ENCODE measurements at places on chromosomes 16 and 17.

DNA sequence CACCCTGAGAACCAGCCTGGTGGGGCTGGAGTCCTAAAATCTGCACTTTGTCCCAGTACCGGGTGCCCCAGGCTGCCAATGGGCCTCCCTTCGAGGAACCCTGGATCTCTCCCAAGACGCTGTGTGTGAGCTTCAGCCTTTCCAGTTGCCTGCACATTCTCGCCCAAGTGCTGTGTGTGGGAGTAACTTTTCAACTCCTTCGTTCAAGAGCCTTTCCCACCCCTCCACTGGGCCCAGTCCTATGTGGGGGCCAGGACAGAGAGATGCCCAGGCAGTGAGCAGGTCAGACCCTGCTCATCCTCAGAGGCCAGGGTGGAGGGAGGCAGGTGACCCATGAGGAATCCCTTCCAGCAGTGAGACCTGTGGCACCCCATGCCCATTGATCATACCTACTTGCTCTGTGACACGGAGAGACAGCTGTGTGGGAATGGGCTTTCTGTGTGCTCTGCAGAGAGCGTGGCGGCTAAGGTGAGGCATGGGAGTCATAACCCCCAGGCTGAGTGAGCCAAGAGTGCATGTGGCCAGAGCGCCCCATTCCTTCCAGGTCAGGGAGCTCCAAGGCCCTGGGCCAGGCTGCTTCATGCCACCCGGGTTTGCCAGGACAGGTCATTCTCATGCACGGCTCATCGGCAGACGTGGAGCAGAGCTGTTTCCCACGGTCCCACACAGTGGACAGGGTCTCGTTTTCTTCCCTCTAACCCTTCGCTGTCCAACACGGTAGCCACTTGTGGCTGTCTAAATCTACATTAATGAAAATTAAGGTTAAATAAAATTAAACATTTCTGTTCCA lies 154.4 kb downstream of the CLEC16A start:
- DNase-seq, result no peak

- peak; percentile 46 for DNase-seq
Measured at GRCh38 chr17:39867084-39867879, 720 bp upstream of the ZPBP2 start.

DNA sequence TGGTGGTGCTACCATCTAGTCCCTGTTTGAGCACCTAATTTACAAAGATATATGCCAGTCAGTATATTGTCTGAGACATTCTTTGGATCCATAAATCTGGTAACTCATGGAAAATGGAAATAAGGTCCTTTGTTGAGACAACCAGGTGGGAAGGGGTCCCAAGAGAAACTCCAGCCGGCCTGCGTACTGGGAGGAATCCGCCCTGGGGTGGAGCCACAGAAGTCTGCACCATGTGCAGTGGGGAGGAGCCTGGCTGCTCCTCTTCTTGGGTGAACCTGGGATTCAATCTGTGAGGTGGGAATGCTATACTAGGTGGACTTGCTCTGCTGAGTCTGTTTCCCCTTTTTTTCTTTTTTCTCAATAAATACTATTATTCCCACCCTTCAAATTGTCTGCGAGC lies 339.2 kb upstream of the TNRC6C start:
- DNase-seq, result no peak

GRCh38 chr17:40937384-40937819 lies at the start of gene KRT23:
KRT23 (minus strand) TSS chr17:40937646; CDS start chr17:40936603, 1,043 bp downstream.
- no peak for DNase-seq

GRCh38 chr16:83831456-83831987 lies 23.7 kb downstream of the HSBP1 start:
- no peak for DNase-seq

DNA sequence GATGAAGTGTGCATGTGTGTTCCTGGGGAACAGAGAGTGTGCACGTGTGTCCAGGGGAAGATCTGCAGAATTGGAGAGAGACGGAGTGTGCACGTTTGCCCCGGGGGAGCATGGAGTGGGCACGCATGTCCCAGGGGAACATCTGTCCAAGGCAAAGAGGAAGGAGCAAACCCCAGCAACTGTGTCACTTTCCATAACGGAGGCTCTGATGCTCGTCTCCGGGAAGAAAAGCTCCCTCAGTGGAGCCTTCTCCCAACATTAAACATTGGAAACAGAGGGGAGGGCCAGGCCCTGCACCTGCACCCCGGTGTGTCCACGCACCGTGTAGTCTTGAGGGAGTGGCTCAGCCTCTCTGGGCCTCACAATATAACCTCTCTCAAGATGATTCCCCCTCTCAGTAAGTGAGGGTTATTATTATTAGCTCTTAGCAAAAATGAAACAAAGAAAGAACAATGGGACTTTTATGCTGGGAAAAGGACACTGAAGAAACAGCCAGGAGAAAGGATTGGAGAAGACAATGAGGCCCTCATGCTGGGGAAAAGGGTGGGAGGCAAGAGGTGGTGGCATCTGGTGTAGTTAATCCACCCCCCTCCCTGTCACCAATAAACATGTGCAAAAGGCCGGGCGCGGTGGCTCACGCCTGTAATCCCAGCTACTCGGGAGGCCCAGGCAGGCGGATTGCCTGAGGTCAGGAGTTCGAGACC lies 7.6 kb downstream of the RAB40B start:
- no peak for DNase-seq

DNA sequence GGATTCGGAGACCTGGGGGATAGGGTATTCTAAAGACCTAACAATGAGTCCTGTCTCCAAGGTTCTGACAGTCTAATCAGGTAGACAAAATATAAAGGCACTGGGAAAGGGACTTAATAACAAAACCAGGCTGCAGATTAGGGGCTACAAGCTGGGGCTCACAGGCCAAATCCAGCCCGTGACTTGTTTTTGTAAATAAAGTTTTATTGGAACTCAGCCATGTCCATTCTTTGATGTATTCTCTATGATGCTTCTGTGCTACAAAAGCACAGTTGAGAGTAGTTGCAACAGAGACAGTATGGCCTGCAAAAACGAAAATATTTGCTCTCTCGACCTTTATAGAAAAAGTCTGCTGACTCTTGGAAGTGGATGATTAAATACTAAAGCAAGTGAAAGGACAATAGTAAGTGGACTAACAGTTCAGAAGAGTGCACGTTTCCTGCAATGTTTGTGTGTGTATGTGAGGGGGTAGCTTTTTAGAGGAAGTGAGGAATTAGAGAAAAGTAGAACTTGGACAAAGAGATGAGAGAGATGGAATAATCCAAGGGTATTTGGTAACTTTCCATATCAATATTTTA lies 115.4 kb upstream of the ZFHX3 start:
- DNase-seq, result no peak

- DNase-seq, result no peak
Measured at GRCh38 chr17:31405890-31406371, 14.5 kb downstream of the RAB11FIP4 start.

GRCh38 chr16:80203821-80204220 lies 337.0 kb upstream of the DYNLRB2 start:
- DNase-seq, result no peak

DNA sequence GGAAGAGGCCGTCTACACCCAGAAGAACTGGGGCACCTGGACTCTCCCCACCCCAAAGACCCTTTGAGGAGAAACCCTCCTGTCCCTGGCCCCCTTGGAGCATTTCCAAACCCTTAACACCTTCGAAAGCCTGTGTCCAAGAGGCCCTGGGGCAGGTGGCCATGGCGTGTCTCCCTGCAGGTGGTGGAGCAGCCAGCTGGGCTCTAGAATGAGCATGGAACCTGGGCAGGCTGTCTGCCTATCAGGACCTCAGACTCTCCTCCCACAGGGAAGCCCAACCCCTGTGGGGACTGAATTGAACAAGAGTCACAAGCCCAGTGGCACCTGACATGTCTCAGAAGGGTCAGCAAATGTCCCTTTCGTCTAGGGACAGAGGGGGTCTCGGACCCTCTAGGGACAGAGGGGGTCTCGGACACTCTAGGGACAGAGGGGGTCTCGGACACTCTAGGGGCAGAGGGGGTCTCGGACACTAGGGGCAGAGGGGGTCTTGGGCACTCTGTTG lies 8.4 kb downstream of the CBX4 start:
- DNase-seq, result no peak

- DNase-seq, result no peak
Measured at GRCh38 chr17:59832883-59833379, 59.8 kb downstream of the TUBD1 start.

- DNase-seq, result no peak
Measured at GRCh38 chr16:81473558-81473957, 28.9 kb downstream of the CMIP start.

GRCh38 chr17:39239640-39240314 lies 14.0 kb upstream of the STAC2 start:
- peak; percentile 42 for DNase-seq

- DNase-seq, result no peak
Measured at GRCh38 chr17:58436805-58437239, 19.5 kb upstream of the RNF43 start.

- no peak for DNase-seq
Measured at GRCh38 chr17:14619821-14620220, 318.9 kb downstream of the HS3ST3B1 start.

DNA sequence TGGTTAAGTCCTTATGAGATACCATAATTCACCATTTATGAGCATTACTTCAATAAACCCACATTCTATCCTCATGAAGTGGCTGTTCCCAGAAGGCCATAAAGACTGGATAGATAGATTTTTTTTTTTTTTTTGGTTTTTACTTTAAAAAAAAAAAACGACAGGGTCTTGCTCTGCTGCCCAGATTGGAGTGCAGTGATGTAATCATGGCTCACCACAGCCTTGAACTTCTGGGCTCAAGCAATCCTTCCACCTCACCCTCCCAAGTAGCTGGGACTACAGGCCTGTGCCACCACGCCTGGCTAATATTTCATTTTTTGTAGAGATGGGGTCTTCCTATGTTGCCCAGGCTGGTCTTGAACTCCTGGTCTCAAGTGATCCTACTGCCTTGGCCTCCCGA lies 102.3 kb downstream of the XYLT1 start:
- DNase-seq, result no peak

GRCh38 chr17:78313735-78314648 lies 45.9 kb downstream of the SOCS3 start:
- peak; percentile 58 for DNase-seq

- DNase-seq, result no peak
Measured at GRCh38 chr17:38912221-38912813, 13.1 kb upstream of the LASP1NB start.

- DNase-seq, result no peak
Measured at GRCh38 chr16:83363521-83363920, 444.3 kb upstream of the HSBP1 start.

DNA sequence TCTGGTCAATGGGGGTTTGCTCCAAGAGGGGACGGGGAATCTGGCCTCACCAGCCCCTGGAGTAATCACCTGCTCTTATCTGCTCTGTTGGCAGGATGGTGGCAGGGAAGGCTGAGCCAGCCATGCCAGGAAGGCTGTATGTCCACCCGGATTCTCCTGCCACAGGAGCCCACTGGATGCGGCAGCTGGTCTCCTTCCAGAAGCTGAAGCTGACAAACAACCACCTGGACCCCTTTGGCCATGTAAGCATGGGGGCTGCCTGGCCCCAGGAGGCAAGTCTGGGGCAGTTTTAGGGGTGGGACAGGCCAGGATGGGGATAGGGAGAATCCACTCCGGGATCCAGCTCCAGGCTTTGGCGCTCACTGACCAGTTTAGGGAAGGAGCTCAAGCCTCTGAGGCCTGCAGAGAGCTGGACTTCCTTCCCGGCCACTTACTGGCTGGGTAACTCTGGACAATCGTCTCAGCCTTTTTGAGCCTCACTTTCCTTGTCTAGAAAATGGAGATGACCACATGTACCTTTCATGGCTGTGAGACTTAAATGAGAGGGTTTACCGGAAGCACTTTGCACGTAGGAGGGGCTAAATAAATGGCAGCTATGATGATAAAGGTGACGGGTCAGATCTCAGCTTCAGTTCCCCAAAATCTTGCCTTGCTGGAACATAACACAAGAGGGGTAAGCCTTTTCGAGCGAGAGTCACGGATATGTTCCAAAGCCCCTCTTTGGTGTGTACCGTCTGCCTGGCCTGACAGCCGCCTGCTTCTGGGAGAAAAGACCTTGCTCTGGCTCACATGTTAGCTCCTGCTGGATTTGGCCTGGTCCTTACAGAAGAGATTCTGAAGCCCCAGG lies 15.4 kb downstream of the TBX4 start:
- no peak for DNase-seq

DNA sequence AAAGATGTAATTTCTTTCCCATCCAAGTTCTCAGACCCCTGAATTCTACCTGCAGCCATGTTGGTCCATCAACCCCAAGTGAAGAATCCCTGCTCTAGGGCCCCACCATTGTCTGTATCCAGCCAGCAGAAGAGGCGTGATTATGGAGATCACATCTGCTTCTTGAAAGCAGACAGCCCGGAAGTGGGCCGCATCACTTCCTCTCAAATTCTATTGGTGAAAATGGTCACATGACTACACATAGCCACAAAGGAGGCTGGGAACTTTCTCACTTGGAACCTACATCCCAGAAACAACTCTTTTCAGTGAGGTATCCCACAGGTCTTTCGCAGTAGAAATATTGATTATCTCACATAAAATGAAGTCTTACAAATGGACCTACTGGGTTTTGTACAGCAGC lies 40.1 kb downstream of the IL4R start:
- DNase-seq, result no peak

DNA sequence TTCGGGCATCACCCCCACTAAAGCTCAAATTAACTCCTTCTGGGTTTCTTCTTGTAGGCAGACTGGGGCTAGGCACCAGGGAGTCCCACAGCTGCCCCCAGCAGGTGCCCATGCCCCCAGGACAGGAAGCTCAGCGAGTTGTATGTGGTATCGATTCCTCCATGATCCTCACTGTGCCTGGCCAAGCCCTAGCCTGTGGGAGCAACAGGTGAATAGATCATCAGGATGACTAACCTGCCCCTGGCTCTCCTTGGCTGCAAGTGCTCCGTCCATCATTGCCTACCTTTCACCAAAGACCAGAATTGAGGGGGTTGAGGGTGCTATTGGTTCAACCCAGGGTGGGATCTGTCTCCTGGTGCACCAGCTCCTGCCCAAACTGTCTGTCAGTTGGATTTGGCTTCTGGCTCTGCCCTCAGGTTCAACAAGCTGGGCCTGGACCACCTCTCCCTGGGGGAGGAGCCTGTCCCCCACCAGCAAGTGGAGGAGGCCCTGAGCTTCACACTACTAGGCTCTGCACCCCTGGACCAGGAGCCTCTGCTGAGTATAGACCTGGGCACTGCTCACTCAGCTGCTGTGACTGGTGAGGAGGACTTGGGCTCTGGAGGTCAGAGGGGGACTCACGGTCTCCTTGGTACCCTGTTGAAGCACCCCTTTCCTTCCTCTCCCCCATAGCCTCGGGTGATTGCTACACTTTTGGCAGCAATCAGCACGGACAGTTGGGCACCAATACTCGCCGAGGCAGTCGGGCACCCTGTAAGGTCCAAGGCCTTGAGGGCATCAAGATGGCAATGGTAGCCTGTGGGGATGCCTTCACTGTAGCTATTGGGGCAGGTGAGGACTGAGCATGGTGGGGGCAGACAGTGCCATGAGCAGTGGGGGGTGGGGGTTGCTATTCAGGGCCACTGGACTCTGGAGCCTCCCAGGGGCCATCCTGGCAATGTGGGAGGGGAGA lies 3.1 kb upstream of the TRAF4 start:
- no peak for DNase-seq
